GM19239 (cell line): ENCODE measurements at places on chromosomes 5 and 9.

GRCh38 chr5:108409786-108410185 lies 27.9 kb upstream of the FBXL17 start:
- DNase-seq, result no peak

- no peak for DNase-seq
These were observed 170.4 kb upstream of the KCNN2 start for GRCh38 chr5:114191441-114191840.

DNA sequence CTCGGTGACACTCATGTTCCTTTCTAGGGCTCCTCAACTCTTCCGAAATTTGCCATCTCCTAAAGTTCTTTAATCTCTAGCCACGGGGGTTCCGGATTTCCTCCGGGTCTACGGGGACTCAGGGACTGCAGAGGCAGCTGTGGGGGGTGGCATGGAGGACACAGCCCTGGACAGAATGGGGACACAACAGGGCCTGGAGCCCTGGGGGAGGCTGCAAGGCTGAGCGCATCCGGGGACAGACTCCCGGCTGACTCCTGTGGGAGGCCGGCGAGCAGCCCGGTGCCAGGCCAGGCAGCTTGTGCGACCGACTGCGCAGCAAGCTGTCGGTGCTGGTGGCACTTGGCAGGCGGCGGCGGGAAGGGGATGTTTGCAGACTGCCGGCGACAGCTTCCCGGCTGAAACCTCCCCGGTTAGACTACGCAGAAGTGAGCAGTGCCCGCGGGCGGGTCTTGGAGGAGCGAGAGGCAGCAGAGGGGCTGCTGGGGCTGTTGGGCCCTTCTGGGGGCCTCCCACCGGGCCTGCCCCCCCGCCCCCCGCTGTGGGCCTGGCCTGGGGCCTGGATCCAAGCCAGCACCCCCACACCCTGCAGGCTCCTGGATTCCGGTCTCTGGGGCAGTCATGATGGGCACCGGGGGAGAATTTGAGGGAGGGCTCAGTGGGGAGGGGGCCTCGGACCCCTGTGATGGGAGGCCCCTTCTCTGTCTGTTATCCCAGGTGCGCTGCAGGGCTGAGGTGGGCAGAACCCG lies 28.7 kb upstream of the UBAC1 start:
- no peak for DNase-seq

GRCh38 chr5:140178482-140179116 lies 3.6 kb downstream of the CYSTM1 start:
- no peak for DNase-seq

DNA sequence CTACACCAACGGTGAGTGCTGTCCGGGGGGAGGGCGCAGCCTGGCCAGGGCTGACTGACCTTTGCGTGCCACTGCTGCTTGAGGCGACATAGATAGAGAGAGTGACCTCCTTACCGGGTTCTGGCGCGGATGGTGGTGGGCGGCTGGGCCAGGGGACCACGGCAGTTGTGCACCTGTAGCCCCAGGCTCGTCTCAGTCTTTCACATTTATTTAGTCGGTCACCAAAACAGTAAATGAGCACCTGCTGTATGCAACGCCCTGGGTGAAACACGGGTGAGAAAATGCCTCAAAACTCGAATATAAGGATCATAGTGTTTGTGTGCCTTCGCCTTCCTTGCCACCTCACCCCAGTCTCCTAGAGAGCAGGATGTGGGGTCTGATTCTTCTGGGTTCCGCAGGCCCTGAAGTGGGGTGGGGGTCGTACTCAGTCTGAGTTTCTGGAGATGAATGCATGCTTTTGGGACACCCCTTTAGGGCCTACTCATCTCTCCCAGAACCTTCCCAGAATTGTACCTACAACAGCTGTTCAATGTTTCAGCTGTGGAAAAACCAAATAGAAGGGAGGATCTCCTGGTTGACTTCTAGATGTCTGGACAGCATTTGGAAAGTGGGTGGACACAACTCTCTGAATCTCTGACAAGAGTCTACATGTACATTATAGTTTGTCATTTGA lies 714 bp downstream of the SEC24A start:
- DNase-seq, result no peak

GRCh38 chr5:38453921-38454320 lies 102.5 kb downstream of the LIFR start:
- DNase-seq, result no peak

- no peak for DNase-seq
These were observed 69.6 kb downstream of the GABBR2 start for GRCh38 chr9:98639133-98639532.

DNA sequence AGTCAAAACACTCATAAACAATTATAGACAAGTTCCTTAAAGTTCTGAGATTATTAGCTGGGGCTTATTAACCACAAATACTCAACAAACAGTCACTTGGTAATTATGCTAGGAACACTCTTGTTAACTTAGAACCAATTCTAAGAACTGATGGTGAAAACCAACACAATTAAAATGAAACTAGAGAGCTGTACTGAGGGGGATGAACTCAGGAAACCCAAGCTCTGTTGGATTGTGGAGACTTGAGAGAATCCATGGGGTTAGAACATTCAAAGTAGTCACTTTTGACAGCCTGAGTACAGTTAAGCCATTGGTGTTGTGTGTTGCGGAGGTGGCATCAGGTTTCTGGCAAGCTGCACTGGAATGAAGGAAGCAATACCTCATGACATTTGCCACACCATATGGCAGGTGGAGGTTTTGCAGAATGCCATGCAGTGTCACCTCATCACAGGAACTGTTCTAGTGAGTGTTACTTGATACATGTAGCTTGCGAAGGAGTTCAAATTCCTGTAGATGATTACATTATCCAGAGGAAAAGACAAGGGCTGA lies 480.9 kb upstream of the CD180 start:
- DNase-seq, result no peak

DNA sequence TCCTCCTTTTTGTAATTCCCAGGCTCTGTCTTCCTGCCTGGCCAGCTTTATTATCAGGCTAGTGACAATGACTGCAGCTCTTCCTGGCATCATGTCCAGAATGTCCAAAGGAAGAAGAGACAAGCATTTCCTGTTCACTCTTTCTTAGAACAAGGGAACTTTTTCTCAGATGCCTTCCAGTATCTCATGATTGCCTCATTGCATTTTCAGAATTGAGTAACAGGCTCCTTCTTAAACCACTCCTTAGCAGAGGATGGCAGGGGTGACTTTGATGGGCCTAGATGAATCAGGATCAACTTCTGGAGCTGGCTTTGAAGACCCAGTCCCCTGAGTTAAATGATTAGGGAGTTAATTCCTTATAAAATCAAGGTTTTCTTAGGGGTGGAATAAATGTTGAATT lies 92.9 kb upstream of the RASGRF2 start:
- no peak for DNase-seq

DNA sequence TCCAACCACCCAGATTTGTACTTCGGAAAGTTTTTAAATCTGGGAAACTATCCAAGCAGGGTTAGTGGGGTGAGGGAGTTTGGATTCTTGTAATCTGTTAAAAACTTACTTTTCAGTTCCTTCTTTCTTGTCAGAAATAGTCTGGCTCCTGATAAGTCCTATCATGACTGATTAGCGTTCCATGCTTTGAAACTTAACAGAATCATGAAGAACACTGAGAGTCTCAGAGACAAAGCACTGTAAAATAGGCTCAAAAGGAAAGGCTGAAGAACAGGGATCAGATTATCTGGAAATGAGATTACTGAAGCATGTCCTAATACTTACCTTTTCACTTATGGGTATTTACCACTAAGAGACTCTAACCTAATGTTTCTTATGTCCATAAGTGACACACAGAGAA lies 242.5 kb downstream of the ARRDC3 start:
- DNase-seq, result no peak

DNA sequence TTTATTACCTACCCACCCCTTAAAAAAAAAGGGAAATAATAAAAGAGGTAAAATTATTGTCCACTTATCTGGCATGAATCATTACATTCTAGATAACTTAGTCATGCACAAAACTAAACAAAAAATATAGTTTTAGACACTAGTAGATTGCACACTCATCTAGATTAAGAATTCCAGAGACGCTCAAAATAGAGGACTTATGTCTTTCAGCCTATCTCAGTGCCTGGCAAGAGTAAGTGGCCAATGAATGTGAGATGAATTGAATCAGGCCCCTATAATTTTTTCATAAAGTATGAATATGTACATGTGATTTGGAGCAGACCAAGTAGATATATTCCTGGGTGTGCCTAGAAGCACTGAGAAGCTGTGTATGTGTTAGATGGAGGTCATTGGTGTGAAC lies 2.0 kb upstream of the RXFP3 start:
- no peak for DNase-seq

- no peak for DNase-seq
These were observed 9.4 kb upstream of the ADAMTS12 start for GRCh38 chr5:33901156-33901555.

DNA sequence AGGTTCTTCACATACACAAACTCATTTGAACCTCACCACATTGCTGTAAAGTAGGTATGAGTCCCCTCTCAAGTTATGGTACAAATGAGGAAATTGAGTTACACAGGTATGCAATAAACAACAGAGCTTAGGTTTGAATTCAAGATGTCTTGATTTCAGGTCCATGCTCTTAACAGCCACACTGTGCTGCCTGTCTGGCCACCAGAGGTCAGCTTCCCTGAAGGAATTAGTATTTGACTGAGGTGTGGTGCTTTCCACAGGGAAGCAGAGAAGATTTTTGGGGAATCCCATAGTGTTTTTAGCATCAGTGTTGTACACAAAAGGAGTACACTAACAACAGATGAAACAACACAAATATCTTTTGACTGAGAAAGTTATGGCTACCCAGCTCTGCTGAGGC lies 94.4 kb upstream of the ITGA1 start:
- no peak for DNase-seq

DNA sequence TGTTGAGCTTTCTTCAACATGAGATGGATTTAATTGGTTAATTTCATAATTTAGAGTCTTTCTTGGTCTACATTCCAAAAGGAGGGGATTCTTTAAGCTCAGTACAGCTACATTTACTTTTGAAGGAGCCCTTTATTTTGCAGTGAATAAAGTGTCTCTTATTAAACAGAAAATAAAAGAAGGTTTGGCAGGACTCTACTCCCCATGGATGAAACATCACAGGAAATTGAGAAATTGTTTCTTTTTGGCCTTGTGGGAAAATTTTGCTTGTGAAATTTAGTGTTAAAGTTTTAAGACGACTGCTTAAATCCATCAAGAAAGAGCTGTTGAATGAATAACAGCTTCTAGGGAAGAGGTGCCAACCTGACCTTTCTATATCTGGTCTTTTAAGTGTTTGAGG lies 187.7 kb downstream of the NTRK2 start:
- no peak for DNase-seq

DNA sequence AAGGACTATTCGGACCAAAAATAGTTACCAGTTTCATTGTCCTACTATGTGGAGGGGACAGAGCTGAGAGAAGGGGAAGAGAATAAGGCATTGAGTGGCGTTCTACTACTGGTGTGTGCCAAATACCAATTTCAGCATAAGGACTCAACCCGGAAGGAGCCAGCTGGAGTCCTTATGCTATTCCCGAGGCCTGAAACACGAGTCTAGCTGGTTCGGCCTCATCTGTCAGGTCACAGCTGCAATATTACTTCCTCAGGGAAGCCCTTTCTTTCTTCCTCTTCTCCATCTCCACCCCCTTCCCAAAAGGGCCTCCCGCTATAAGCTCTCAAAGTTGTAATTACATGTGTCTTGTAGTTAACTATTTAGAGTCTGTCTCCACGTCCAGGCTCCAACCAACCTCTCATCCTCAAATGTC lies 20.5 kb upstream of the FER start:
- no peak for DNase-seq

- DNase-seq, result no peak
These were observed 1.8 kb downstream of the MRPS2 start for GRCh38 chr9:135502168-135502872.

DNA sequence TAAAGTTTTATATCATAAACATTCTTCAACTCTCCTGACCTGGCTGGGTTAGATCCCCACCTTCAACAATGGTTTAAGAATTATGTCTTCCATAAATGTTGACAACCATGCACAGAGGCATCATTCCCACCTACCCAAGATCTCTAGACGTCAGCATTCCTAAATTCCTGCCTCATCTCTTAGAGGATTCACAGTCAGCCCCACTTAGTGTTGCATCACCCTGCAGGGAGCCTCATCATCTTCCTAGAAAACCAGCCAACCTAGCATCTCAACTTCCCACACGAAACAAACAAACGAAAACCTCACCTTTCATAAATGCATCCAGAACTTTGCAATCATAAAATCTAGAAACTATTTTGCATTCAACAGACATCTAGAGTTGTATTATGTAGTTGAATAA lies 816.1 kb upstream of the C9orf72 start:
- no peak for DNase-seq

DNA sequence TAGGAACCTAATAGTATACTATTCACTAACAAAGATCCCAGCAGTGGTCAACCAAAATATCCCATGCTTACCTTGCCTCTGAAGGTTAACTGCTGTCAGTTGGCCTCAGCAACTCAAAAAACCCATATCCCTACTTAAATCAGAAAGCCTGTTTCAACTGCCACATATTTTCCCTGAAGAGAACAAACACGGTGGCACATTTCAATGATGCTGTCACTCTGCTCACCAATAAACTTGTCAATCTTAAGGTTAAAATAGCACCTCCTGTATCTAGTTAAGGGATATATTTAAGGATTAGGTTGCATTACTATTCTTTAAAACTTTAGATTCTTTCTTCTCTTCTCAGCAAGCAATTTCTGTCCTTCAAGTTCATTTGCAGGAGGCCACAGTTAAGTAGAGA lies 986.9 kb downstream of the CDH18 start:
- no peak for DNase-seq

GRCh38 chr5:172150514-172151425 lies 37.3 kb downstream of the STK10 start:
- peak; percentile 53 for DNase-seq

GRCh38 chr5:149888280-149888679 lies 56.3 kb downstream of the PDE6A start:
- no peak for DNase-seq

DNA sequence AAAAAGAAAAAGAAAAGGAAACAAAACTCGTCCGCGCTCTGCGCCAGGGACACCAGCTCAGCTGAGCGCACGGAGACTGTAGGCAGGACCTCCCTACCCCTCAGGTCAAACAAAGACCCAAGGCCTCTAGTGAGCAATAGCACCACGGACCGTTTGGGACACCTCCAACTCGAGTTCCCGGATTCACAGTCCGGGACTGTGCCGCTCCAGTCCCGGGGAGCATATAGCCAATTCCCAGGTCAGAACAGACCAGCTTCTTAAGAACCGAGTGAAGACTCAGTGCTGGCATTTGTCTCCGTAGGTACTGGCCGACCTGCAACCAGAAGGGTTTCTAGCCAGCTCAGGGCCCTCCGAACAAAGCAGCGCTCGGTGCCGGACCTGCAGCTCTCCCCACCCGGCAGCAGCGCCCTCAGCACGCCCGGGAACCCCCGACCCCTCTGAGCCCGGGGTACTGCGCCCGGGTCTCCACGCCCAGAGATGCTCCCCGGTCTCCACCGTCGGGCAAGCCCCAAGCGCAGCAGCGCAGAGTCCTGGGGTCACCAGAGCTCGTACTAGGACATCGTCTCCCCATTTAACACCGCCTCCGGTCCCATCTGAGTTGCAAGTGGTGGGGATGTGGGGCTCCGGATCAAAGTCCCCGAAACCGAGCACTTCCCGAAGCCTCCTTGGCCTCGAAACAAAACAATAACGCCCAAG lies 591 bp downstream of the ABCA1 start:
- DNase-seq, result peak; percentile 16

GRCh38 chr5:145221416-145221815 lies 613.7 kb downstream of the PRELID2 start:
- no peak for DNase-seq
